ENCODE measurements at places on chromosomes 16 and 17.
A peak's percentile ranks its signal among the peaks of the same experiment; 100 is the strongest.

GRCh38 chr17:69709441-69709840, 294.9 kb downstream of the MAP2K6 start:
- H3K27ac ChIP-seq, result no peak overlapping the region
- no peaks in the 10 kb centered on the region for H3K4me1 ChIP-seq
- H3K27me3 ChIP-seq, result no peaks in the 10 kb centered on the region

- peaks cover 36% of the 10 kb centered on the region for H3K4me1 ChIP-seq
- no peaks in the 10 kb centered on the region for H3K27me3 ChIP-seq
- H3K4me3 ChIP-seq, result no peak overlapping the region
Measured at GRCh38 chr17:8870406-8871040, 3.0 kb upstream of the PIK3R6 start.

DNA sequence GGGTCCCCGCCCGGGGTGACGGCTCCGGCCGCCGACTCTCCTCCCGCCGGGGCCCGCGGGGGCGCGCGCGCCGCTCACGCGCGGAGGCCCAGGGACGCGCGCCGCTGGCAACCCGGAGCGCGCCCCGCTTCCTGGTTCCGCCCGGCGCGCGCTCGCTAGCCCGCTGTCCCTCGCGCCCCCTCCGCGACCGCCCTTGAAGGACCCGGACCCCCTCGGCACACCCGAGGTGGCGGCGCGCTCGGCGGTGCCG, at the start of gene STAT5B:
TSS of gene STAT5B (minus strand) at position 33 of the 250 bp plus-strand sequence. CDS start 44,264 bp downstream, outside the sequence.
- peak within 1 kb of the TSS; percentile 97 for H3K27ac ChIP-seq
- peak; percentile 72 for DNase-seq
- peaks cover 54% of the 10 kb centered on the region for H3K36me3 ChIP-seq
- no peaks in the 10 kb centered on the region for H3K27me3 ChIP-seq
- peak within 1 kb of the TSS; percentile 92 for H3K4me3 ChIP-seq

- H3K27me3 ChIP-seq, result no peaks in the 10 kb centered on the region
- no peak for DNase-seq
- H3K36me3 ChIP-seq, result no peaks in the 10 kb centered on the region
- no peak overlapping the region for H3K4me3 ChIP-seq
- H3K4me1 ChIP-seq, result no peaks in the 10 kb centered on the region
Measured at GRCh38 chr16:7400117-7400890, 67.7 kb downstream of the RBFOX1 start.

- no peak overlapping the region for H3K4me3 ChIP-seq
- peaks cover 14% of the 10 kb centered on the region for H3K4me1 ChIP-seq
- no peak for DNase-seq
- H3K27me3 ChIP-seq, result no peaks in the 10 kb centered on the region
Measured at GRCh38 chr17:20270369-20270768, 197.0 kb downstream of the LGALS9B start.

DNA sequence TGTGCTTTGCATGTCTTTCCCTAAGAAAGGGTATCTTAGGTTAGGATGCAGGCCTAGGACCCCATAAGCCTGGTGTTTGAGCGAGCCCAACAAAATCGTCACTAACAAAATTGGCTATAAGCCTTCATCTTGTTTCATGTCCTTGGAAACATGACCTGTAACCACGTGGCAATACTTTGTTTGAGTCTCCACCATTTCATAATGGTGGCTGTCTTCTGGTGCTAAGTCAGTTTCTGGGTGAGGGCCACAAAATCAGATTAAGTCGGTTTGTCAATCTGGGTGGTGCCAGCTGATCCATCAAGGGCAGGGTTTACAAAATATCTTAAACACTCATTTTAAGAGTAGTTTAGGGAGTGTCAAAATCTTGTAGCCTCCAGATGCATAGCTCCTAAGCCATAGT, 33.0 kb downstream of the C16orf54 start:
- peaks cover 3% of the 10 kb centered on the region for H3K36me3 ChIP-seq
- no peak overlapping the region for H3K4me3 ChIP-seq
- DNase-seq, result no peak

- H3K4me1 ChIP-seq, result peaks cover 2% of the 10 kb centered on the region
- H3K27me3 ChIP-seq, result peaks cover 20% of the 10 kb centered on the region
- no peak for DNase-seq
- no peak overlapping the region for H3K27ac ChIP-seq
- no peak overlapping the region for H3K4me3 ChIP-seq
Measured at GRCh38 chr16:54425681-54426552, 139.3 kb upstream of the IRX3 start.

GRCh38 chr17:14070344-14070984, 1.2 kb downstream of the COX10 start:
- no peaks in the 10 kb centered on the region for H3K27me3 ChIP-seq
- DNase-seq, result no peak
- peak overlapping the region; percentile 97 for H3K4me3 ChIP-seq
- H3K4me1 ChIP-seq, result peaks cover 28% of the 10 kb centered on the region
- peaks cover 23% of the 10 kb centered on the region for H3K36me3 ChIP-seq

DNA sequence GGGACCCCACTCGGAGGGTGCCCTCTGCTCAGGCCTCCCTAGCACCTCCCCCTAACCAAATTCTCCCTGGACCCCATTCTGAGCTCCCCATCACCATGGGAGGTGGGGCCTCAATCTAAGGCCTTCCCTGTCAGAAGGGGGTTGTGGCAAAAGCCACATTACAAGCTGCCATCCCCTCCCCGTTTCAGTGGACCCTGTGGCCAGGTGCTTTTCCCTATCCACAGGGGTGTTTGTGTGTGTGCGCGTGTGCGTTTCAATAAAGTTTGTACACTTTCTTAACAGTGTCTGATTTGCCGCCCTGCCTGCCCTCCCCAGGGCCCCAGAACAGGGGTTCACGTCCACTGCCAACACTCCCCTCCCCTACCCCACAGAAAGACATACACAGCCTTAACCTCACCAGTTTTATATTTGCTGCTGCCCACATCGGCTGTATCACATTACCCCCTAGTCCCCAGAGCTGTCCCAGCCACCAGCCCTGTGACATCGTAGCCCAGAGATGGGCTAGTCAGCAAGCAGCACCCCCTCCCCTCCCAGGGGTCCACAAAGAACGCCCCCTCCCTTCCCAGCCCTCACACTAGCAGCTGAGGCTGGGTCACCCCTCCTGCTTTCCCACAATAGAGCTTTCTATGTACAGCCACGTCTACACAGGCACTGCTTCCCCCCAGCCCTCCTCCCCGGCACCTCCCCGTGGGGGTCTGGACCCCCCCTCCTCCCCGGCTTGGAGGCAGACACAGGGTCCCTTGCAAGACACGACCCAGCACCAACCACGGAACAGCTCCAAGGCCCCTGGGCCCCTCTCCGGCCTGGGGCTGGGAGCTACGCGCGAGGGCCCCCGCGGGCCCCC, 7.9 kb downstream of the GRN start:
- no peak overlapping the region for H3K27ac ChIP-seq
- DNase-seq, result no peak
- H3K4me3 ChIP-seq, result peak overlapping the region; percentile 69
- H3K4me1 ChIP-seq, result peaks cover 9% of the 10 kb centered on the region
- H3K36me3 ChIP-seq, result peaks cover 4% of the 10 kb centered on the region
- no peaks in the 10 kb centered on the region for H3K27me3 ChIP-seq

- H3K27ac ChIP-seq, result no peak overlapping the region
- no peaks in the 10 kb centered on the region for H3K27me3 ChIP-seq
- no peak for DNase-seq
- peaks cover 61% of the 10 kb centered on the region for H3K36me3 ChIP-seq
Measured at GRCh38 chr17:3029213-3029913, 34.0 kb downstream of the OR1D5 start.

GRCh38 chr16:17404941-17405689, 65.6 kb downstream of the XYLT1 start:
- no peaks in the 10 kb centered on the region for H3K27me3 ChIP-seq
- DNase-seq, result no peak
- no peak overlapping the region for H3K4me3 ChIP-seq
- H3K4me1 ChIP-seq, result peaks cover 18% of the 10 kb centered on the region
- H3K27ac ChIP-seq, result peak overlapping the region; percentile 46

GRCh38 chr16:25868106-25868505, 176.3 kb downstream of the HS3ST4 start:
- no peak overlapping the region for H3K27ac ChIP-seq
- DNase-seq, result no peak
- H3K36me3 ChIP-seq, result no peaks in the 10 kb centered on the region
- no peaks in the 10 kb centered on the region for H3K4me1 ChIP-seq
- peaks cover 37% of the 10 kb centered on the region for H3K27me3 ChIP-seq

GRCh38 chr17:69869667-69870066, 205.4 kb upstream of the KCNJ16 start:
- no peaks in the 10 kb centered on the region for H3K27me3 ChIP-seq
- DNase-seq, result no peak
- no peaks in the 10 kb centered on the region for H3K4me1 ChIP-seq
- no peak overlapping the region for H3K27ac ChIP-seq
- H3K4me3 ChIP-seq, result no peak overlapping the region

DNA sequence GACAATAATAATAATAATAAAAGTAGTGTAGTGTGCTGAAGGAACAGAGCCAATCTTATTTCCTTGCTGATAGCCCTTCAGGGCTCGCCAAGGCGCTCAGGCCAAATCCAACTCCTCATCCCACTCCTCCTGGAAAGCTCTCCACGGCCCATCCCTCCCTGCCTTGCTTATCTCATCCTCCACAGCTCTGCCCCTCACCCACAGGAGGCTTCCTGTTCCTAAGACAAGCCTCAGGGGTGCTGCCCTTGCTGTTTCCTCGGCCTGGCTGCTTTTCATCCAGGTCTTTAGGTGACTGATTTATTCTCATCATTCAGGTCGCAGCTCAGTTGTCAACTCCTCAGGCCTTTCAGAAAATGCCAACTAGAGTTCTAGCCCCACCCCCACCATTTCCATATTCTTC, 11.2 kb downstream of the GTF3C1 start:
- no peak overlapping the region for H3K4me3 ChIP-seq
- H3K27ac ChIP-seq, result peak overlapping the region; percentile 9
- peaks cover 89% of the 10 kb centered on the region for H3K36me3 ChIP-seq
- H3K27me3 ChIP-seq, result no peaks in the 10 kb centered on the region
- no peak for DNase-seq

DNA sequence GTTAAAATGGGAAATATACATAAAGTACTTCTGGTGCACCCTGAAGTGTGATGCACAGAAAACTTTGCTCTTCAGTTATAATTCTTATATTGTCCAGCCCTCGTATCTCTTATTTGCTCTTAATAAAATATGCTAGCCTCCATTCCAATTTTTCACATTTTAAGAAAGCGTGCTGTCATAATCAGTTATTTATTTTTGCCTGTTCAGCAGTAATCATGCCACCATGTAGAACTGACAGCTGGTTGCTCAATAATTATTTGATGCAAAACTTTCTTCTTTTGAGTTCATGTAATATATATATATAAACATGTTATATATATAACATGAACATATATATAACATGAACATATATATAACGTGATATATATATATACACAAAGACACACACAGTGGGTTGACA, 294.6 kb downstream of the CNTNAP4 start:
- H3K27me3 ChIP-seq, result no peaks in the 10 kb centered on the region
- no peak overlapping the region for H3K27ac ChIP-seq
- no peaks in the 10 kb centered on the region for H3K36me3 ChIP-seq
- H3K4me3 ChIP-seq, result no peak overlapping the region
- H3K4me1 ChIP-seq, result no peaks in the 10 kb centered on the region

DNA sequence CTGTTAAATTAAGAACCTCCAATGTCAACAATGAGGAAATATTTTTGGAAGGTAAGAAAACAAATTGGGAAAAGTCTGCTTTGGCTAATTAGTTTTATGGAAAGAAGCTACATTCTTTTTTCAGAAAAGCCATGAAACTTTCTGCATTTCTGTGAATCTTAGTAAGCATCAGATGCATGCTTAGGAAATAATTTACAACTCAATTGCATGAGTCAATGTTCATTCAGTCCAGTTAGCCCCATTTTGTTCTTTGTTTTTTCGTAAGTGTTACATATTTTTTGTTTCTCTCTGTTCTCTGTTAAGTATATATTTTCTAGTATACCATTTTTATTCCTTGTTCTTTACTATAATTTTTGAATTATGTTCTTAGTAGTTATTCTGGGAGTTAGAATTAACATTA, 195.2 kb upstream of the KIF2B start:
- no peak overlapping the region for H3K27ac ChIP-seq
- H3K4me3 ChIP-seq, result no peak overlapping the region
- no peaks in the 10 kb centered on the region for H3K36me3 ChIP-seq
- no peaks in the 10 kb centered on the region for H3K4me1 ChIP-seq
- DNase-seq, result no peak
- no peaks in the 10 kb centered on the region for H3K27me3 ChIP-seq

DNA sequence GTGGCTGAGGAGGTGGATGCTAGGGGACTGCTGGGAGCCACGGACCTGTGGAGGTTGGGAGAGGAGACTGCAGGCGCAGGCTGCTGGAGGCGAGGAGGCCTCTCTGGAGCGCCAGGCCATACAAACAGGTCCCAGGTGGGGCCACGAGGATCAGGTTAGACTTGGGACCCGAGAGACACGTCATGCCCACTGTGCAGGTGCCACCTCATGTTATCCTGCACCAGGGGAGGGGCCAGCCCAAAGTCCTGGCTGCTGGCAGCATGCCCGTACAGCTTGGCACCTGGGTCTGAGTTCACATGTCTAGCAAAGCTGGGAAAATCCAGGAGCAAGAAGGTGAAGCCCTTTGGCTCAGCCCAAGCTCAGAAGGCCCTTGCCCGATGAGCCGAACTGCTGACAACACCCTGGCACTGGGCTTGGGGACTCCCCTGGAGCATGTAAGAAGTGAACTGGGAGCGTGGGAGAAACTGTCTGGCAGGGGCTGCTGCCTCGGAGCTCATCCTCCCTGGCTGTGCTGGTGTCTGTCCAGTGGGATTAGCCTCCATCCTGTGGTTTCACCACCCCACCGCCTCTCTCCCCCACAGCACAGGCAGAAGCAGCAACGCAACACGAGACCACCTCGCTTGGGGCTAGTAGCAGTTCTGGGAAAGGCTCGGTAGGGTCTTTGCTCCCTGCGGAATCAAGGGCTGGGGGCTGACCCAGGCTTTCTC, 5.3 kb downstream of the ARHGDIA start:
- H3K36me3 ChIP-seq, result peaks cover 87% of the 10 kb centered on the region
- no peak for DNase-seq
- peak overlapping the region; percentile 25 for H3K27ac ChIP-seq
- no peak overlapping the region for H3K4me3 ChIP-seq

GRCh38 chr17:56891751-56892150, 22.1 kb downstream of the TRIM25 start:
- peaks cover 26% of the 10 kb centered on the region for H3K36me3 ChIP-seq
- H3K27me3 ChIP-seq, result no peaks in the 10 kb centered on the region
- no peak overlapping the region for H3K4me3 ChIP-seq
- H3K27ac ChIP-seq, result no peak overlapping the region

DNA sequence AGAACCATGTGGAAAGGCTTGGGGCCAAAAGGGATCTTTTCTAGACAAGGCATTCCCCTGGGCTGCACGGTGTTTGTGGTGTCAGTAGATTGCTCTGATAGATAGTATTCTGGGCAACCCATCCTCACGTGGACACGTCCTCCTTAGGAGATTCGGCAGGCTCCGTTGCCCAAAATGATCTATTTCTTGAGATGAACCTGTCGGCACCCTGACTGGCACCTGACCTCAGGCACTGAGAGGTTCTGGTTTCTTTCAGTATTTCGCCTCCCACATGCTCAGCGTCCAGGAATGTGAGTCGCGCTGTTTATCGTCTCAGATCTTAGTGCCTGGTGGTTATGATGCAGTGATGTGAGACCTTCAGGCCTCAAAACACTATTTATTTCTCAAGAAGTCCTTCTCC, 89.7 kb downstream of the MARCHF10 start:
- no peak for DNase-seq
- no peaks in the 10 kb centered on the region for H3K36me3 ChIP-seq
- peaks cover 1% of the 10 kb centered on the region for H3K4me1 ChIP-seq
- no peak overlapping the region for H3K4me3 ChIP-seq

Measured in effector memory CD8-positive, alpha-beta T cell (primary cell).